ENCODE measurements at places on chromosomes 12 and 14.

GRCh38 chr14:64873506-64874219, 6.0 kb downstream of the SPTB start:
- DNase-seq: no peak

- no peak for DNase-seq
These were observed 776.9 kb downstream of the SLC6A15 start for GRCh38 chr12:84135586-84136279.

GRCh38 chr12:120012067-120012621, 23.1 kb downstream of the BICDL1 start:
- no peak for DNase-seq

DNA sequence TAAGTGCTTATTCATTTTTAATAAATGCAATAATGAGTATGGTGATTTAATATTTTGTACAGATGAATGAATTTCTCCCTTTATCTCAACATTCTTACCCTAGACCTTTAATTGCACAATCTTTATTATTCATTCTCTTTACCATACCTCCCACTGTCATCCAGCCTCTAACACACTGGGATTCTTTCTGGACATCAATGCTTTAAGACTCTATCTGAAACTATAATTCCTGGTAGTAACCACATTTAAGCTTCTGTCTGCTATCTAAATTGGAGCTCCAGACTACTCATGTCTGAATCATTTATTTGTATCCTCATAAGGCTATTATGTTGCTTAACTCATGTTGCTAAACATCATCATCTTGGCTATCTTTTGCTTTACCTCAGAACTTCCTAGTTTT, 270.2 kb downstream of the ALG10B start:
- DNase-seq: no peak

DNA sequence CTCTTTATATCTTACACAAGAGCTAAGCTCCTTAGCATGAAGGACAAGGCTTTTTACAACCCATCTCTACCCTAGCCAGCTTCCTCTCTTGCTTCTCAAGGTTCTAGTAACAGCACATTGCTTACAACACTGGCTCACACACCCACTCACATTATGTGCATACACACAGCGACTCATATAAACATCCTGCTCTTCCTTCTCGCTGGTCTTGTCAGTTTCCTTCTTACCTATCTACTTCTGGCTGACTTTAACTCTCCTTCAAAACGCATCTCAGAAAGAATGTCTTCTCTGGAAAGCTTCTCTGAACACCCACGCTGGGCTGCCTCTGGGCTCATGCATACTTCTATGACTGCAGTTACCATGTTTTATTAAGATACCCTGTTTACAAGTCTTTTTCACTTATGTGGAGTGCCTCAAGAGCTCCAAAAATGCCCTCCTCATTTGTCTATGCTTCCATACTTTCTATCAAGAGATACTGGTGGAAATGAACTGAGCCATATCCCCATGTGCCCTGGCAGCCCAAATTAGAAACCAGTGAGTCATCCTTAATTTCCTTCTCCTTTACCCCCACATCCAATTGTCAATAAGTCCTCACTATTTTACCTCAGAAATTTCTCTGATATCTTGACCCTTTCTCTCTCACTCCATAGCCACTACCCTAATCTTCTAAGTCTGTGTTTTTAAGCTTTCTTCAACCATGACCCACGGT, 126.9 kb upstream of the KRAS start:
- no peak for DNase-seq

DNA sequence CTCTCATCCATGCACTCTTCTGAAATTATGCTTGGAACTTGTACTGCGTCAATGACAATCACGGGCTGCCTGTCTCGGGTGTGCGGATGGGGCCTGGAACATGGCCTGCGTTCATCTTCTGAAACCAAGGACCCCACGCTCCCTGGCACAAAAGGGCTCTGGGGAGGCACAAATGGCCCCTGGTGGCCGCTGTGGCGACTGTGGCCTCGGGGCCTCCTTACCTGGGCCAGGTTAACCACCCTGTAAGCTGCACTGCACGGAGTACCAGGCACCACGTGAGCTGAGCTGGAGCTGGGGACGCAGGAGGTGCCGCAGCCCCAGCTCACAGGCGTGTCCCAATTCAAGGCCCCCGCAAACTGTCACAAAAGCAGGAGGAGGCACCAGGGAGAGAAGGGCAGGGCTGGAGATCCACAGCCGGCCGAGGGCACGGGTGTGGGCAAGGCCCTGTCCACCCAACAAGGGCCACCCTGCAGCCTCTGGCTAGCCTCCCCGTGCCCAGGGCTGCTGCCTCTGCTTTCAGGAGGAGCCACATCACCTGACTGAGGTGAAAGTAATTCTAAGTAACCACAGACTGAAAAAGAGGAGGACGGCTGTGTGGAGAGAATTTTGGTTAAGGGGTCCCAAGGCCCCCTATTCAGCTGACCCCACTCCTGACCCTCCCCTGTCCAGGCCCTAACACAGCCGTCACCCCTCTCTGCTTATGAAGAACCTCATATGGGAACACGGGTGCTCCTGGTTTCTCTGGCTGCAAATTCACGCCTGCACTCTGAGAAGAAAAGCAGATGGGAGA, 61.1 kb upstream of the GALNT9 start:
- DNase-seq: no peak

DNA sequence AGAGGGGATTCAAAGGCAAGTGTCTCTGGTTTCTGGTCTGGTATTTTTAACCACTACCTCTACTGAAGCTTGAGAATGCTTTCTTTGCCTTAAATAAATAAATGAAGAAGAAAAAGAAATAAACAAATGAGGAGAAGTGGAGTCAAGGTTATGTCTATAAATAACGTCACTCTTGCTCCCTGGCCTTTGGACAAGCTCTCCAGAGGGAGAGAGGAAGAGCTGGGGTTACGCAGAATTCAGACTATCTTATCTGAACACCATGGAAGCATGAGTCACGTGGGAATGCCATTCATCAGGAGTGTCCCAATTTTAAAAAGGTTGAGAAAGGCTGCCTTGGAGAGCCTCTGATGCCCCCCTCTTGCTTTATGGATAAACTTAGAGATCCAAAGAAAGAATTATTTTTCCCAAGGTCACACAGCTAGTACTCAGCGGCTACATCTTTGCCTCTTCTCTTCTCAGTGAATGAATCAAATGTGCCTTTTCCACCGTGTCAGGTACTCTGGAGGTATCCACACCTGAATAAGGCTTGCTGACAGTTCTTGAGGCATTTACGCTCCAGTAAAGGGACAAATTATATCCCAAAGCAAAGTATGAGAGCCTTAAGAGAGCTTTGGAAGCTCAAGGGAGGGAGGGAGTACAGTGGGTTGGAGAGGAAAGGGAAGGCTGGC, 12.9 kb upstream of the MSI1 start:
- no peak for DNase-seq

DNA sequence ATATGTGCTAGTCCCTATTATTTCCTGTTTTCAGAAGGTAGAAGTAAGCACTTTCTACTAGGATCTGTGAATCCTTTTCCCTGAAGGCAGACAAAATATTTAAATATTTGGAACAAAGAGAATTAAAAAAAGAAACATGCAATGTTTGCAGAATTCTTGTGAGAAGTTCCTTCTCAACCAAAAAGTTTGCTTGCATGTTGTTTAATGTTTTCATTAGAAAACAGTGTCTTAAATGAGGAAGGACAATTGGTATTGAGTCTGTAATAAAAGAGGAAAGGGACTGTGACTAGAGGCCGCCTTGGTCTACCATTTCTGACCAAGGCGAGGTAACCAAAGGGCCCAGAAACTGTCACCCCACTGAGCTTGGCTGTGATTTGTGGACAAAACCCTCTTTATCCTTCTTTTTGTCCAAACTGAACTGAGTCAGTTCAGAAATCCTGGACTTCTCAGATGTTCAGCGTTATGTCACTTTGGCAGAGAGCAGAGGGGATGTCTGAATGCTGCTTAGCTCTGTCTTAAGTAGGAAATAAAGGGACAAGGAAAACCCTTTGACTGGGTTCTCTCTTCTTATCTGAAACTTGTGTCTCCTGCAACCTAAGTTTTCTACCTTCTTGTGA, 129.8 kb upstream of the CPM start:
- no peak for DNase-seq

DNA sequence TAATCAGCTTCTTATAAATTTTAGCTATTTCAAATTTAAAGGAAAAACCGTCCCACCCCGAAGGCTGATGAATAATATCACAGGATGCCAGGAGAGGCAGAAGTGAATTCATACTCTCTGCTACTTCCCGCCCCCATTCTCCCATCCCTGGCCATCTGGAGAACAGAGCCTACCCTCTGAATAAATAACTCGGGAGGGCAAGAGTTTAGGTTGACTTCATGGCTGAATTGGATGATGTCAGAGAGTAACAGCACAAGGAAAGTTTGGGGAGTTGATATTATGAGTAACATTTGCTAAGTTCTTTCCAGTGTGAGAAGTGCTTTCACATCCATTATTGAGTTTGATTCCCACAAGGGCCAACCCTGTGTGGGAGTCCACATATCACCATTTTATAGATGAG, 241.6 kb downstream of the EGLN3 start:
- DNase-seq: no peak

GRCh38 chr12:47801904-47802246, 17.8 kb downstream of the HDAC7 start:
- no peak for DNase-seq

GRCh38 chr12:88790231-88790630, 210.0 kb upstream of the KITLG start:
- DNase-seq: no peak

DNA sequence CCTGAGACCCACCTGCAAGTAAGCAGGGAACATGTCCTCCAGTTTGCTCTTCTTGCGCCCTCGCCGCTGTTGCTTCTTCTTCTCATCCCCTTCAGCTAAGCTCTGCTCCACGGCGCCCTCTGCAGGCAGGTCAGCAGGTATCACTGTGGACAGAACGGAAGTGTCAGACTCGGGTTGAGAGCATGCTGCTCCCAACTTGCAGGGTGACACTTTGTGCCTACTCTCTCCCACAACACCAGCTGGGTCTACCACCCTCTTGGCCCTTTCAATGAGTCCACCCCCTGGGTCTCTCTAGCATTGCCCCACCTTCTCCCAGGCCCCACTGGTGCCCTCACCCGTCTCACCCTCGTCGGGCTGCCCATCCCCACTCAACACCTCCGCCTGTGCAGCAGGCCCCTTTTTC, 16.7 kb downstream of the KMT2D start:
- DNase-seq: no peak

DNA sequence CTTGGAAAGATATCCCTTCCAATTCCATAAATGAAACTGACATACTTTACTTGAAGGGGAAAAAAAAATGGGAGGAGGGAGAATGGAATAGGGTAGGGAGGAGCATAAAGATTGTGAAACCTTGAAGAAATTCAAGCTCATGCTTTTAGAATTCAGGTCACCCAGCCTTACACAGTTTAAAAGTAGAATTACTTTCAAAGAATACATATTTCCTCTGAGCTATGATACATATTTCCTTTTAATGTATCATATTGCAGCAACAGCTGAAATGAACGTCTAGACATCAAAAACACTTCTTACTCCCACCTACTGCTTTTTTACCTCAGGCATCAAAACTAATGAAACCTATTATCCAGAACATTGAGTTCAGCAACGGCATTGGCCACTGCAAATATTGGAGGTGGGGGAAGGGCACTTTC, 156.0 kb downstream of the MED13L start:
- no peak for DNase-seq

GRCh38 chr12:97713270-97713669, 250.7 kb downstream of the RMST start:
- DNase-seq: no peak

DNA sequence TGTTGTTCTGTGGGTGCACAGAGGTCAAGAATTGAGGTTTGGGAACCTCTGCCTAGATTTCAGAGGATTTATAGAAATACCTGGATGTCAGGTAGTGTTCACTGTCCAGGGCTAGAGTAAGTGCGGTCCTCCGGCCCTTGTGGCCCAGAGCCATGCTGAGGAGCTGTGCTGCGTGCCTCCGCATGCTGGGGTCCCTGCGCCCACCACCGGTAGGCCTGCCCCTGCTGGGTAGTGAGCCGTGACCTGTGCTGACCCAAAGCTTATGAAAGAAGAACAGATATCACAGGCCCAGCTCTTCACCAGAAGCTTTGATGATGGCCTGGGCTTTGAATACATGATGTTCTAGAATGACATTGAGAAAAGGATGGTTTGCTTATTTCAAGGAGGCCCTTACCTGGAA, 37.8 kb upstream of the CMAS start:
- DNase-seq: no peak

DNA sequence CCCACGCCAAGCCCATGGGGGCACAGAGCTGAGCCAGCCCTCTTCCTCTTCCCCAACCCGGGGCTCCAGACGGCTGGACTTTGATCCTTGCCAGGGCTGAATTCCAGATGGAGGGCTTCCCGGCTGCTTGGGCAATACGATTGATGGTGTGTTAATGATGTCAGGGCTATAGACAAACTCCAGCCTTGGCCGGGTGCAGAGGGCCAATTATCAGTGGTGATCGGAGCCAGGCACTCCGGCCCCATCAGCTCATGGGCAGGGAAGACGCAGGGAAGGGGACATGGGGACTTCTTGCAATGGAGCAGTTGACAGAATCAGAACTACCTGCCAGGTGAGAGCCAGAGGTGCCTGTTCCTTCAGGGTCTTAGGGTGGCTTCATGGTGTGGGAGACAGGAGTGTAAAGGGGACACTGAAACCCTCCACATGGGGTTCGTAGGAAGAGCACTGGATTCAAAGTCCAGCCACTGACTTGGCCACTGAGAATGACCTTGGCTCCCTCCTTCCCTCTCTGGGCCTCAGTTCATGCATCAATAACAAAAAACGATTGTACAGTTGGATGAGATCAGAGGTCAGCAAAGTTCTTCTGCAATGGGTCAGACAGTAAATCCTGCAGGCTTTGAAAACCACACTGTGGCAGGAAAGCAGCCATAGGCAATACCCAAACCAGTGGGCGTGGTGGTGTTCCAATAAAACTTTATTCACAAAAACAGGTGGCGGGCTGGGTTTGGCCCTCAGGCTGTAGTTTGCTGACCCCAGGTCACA, 333.7 kb downstream of the MED13L start:
- DNase-seq: no peak

GRCh38 chr14:92615451-92615850, 101.9 kb downstream of the RIN3 start:
- no peak for DNase-seq

DNA sequence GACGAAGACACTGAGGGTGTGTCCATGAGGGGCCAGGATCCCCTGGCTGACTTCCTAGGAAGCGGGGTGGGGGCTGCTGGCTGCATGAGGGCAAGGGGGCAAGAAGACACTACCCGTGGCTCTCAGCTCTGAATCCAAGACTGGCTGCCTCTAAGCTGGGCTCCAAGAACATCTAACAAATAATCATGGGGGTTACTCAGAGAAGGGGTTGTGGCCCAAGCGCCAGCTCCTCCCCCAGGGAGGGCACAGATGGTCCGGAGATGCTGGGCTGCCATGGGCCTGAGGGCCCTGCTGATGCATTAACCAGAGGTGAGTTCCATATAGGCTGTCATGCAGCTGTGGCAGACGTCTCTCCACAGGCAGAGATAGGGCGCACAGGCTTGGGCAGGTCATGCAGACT, 14.3 kb downstream of the SYNDIG1L start:
- DNase-seq: no peak

DNA sequence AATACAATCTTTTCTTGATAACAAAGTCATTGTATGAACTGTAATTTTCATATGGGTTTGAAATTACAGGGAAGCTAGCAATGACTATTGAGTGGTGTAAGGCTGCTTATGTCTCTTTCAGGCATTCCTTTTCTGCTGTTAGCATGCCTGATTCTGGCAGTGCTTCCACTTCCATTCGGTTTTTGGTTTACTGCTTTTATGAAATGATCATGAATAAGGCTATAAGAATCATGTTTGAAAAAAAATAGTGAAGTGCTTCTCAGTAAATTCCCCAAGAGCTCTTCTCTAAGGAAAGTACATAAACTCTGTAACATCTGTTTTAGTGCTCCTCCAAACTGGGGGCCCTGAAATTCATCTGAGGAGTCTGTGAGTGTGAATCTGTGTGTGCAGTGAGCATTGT, 434.0 kb upstream of the RGS6 start:
- DNase-seq: no peak

Data from NCI-H524 treated with DMSO at 0.1 percent for 48 hours (cell line).